ENCODE measurements at places on chromosomes 4 and X.
A peak's percentile ranks its signal among the peaks of the same experiment; 100 is the strongest.

DNA sequence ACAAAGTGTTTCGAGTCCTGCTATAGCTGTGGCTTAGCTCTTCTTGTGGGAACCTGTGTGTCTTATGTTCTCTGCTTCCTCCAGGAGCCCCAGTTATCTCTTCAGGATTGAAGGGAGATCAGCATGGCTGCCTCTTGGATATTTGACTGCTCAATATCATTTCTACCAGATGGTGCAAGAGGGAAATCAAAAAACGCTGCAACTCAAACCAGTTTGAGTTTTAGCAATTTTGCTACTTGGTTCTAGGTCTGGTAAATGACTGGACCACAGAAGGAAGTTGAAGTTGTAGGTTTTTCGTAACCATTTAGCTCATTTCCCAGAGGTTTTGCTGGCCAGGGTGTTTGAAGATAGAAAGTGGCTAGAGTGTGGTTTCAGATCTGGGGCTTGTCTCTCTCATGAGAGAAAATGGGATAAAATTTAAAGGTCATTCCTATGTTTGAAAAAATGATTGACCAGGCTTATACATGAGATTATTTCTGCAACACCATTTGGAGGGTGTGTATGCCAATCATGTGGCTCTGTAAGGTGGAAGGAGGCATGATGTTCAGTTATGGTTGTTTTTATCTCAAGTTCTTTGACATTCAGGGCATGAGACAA is 210.4 kb downstream of the SPRY1 start:
- no peak for DNase-seq

DNA sequence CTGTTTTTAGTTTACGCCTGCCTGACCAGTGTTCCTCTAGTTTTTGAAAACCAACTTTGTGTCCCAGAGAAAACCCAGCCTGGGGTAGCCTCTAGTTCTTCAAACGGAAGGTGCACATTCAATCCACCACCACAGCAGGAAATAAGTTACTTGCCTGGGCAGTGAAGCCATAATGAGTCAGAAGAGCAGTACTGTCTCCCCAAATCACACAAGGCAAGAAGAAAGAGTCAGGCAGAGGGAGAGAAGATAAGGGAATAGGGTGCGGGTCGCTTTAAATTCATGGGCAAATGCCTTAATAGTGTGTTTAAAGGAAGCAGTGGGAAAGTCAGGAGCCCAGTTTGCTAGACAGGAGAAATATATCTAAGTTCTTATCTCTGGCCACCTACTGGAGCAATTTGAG is 333.8 kb upstream of the GRIA3 start:
- no peak for DNase-seq

- no peak for DNase-seq
Observed at GRCh38 chrX:29691044-29691443, 524.3 kb upstream of the MAGEB2 start.

GRCh38 chrX:52166840-52167239 is 17.8 kb upstream of the MAGED4 start:
- DNase-seq: no peak

GRCh38 chr4:120683897-120684540 is 238.5 kb downstream of the PRDM5 start:
- DNase-seq: no peak

- no peak for DNase-seq
Observed at GRCh38 chr4:185381288-185382196, 14.2 kb downstream of the LRP2BP start.

GRCh38 chrX:3516051-3516541 is 169.6 kb upstream of the MXRA5 start:
- no peak for DNase-seq

DNA sequence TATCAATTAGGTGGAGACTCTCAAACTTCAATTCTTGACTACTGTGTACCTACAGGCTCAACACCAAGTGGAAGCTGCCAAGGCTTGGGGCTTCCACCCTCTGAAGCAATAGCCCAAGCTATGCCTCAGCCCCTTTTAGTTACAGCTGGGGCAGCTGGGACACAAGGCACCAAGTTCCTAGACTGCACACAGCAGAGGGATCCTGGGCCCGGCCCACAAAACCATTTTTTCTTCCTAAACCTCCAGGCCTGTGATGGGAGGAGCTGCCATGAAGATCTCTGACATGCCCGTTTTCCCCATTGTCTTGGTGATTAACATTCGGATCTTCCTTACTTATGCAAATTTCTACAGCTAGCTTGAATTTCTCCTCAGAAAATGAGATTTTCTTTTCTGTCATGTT is 3.4 kb upstream of the UGDH start:
- DNase-seq: no peak

DNA sequence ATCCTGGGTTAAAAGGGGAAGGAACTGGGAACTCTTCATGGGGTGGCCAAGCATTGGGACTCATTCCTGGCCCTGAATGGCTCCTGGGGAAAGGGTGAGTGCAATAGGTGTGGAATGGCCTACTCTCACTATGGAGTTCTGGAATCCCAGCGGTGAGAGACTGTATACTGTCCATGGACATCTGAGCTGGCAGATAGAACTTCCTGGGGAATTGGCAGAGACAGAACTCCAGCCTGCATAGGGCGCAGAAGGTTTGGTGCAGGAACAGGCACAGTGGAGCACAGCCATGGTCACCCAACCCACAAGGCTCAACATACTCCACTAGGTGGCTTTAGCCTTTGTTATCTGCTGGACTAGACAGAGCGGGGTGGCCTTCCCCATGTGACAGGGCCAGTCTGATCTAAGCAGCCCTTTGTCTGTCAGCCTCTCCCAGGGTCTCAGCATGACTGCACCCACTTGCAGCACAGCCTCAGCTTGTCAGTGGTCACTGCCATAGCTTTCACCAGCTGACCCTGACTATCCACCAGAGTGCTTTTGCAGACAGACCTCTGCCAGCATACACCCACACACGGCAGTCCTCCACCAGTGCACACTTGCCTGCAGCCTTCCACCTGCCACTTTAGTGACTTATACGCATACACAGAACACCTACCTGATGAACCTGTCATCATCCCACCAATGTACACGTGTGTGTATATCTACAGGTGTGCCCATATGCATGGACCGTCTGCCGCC is 48.4 kb downstream of the TECRL start:
- DNase-seq: no peak

DNA sequence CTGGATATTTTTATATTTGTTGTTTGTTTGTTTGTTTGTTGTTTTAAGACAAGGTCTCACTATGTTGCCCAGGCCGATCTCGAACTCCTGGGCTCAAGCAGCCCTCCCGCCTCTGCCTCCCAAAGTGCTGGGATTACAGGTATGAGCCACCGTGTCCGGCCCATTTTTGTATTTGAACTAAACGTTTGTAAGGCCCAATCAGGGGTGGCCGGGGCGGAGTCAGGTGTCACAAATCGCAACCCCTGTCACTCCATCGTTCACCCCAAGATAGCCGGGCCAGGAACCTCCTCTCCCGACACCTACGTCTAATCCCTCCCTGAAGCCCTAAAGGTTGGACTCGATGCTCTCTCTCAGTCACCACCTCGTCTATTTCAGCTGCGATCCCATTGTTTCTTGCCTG is 722 bp upstream of the EFHC2 start:
- peak; percentile 18 for DNase-seq

- DNase-seq: no peak
Observed at GRCh38 chr4:98262431-98262830, 1.2 kb downstream of the RAP1GDS1 start.

DNA sequence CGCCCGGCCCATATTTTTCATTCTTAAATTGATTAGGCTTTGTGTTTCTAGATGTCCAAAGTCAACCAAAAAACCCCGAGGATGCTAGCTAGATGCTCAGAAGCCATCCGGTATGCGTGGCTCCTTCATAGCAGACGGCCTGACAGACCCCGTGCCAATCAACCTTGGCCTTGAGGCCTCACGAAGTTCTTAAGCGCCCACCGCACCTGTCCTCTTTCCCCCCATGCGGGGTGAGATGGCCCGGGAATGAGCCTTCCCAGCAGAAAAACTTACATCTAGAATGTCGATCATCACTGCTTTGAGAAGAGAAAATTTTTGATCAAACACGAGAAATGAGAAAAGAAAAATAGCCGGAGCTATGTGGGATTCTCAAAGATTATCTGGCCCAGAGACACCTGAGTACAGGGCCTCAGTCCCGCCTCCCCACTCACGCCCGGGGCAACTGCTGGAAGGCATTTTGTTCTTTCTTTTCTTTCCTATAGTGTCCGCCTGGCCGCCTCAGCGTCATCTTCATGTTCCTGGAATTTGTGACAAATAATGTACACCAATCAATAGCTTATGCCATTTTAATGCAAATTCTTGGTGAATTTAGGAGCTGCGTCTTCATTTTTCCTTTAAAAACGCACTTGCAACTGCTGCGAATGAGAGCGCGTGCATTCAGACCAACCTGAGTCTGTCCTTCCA is 1.6 kb upstream of the NAT8L start:
- no peak for DNase-seq

GRCh38 chr4:6742989-6743388 is 27.0 kb downstream of the BLOC1S4 start:
- DNase-seq: no peak

GRCh38 chr4:87716371-87717265 is 66.5 kb downstream of the DMP1 start:
- DNase-seq: no peak

DNA sequence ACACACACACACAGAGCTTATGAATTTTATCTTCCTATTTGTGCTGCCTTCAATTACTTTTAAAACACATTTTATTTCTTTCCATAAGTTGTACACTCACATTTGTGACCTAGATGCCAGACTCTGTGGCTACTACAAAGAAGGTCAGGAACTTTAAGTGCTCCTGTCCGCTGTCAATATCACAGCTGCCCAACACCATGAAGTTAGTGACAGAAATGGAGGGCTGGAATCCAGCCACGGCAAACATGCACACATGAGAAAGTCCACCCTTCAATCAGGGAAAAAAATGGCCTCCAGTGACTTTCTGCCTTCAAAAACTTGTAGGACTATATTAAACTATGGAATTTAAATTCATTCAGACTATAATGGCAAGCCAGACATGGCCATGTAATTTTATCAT is 334.4 kb upstream of the FSTL5 start:
- no peak for DNase-seq

GRCh38 chrX:153665726-153666306 is 7.8 kb downstream of the PNCK start:
- DNase-seq: no peak

- no peak for DNase-seq
Observed at GRCh38 chrX:95884186-95884585, 800.5 kb upstream of the DIAPH2 start.

- DNase-seq: no peak
Observed at GRCh38 chrX:31449965-31450364, 378.1 kb upstream of the FTHL17 start.

- DNase-seq: no peak
Observed at GRCh38 chr4:123034023-123034422, 111.6 kb upstream of the NUDT6 start.

- no peak for DNase-seq
Observed at GRCh38 chr4:26751838-26752237, 108.8 kb upstream of the STIM2 start.

DNA sequence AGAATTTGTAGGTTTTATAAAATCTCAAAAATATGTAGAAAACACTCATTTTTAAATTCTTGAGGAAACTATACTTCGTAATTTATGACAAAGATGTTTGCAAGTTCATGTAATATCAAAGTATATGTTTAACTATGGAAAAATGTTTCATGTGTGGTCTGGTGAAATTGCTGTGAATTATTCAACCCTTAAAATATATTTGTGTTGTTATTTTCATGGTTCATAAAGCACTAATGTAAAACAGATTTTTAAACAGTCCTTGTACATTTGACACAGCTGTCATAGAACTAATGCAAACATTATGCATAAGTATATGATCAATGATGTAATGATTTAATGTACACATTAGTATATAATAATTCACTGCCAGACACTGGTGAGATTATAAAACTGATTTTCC is 83.1 kb upstream of the ARSJ start:
- no peak for DNase-seq

GRCh38 chr4:156223985-156224384 is 270.3 kb upstream of the CTSO start:
- no peak for DNase-seq

- DNase-seq: no peak
Observed at GRCh38 chr4:185018834-185019455, 655 bp downstream of the HELT start.

DNA sequence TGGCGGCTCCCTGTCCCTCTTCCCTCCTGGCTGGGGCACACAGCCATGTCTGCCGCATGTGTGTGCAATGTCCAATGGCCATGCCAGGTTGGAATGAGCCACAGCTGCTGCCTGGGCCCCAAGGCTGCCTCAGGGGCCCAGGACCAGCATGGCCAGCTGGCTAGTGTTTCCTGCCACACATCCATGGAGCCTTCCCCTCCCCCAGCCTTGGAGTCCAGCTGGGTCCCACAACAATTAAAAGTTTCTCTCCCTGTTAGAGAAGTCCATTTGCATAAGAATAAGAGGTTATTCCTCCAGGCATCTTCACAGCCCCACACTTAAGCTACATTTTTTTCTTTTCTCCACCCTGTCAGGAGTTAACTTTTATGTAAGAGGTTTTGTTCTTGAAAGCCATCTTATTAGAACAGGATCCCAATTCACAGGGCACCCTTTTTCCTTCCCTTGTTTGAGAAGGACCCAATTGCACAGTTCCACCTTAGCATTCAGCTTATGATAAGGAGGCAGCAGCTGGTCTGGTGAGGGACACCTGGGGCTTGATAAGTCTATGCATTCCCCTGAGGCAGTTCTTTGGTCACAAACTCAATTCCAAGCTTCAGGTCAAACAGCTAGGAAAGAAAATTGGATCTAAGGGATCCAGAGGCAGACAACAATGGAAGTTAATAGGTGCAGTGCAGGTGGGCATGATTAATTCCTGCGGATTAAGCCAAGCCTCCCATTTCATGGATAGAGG is 963.3 kb upstream of the GRIA3 start:
- DNase-seq: no peak

DNA sequence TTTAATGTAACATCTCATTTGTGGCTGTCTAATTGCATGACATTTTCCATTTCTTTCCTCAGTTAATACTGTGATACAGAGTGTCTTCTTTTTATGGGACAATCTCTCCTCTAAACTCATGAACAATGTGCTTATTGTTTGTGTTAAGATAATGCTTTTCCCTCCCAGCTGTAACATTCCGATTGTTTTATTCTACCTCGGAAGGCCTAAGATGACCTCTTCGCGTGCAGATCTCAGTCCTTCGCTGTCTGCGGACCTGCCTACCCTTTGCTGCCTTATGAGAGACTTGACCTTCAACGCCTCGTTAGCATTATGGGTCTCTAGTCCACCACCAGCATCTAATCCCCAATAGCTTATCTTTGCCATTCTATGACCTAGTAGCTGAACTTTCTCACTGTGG is 29.8 kb upstream of the ZFP42 start:
- no peak for DNase-seq

DNA sequence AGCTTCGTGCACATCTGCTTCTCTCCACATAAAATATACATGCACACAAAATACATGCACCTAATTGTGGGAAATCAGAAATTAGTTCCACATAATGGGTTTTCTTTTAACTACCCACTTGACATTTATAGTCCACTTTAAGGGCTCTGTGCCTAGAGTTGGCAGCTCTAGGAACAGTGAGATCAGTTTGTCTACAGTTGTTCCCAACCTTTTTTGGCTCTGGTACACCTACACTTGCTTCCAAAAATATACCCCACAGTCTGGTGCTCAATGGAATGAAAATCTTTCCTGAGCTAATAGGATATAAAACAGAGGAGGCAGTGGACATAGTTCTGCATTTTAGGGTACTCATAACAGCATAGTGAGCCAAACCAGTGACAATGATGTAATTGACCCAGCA is 36.1 kb downstream of the HDAC8 start:
- DNase-seq: no peak

GRCh38 chrX:12349201-12349600 is 210.9 kb downstream of the FRMPD4 start:
- DNase-seq: no peak

Measured in activated gamma-delta T cell (primary cell).